ENCODE measurements at places on chromosomes 6 and 20. TPM values are rescaled to one million over a fixed set of nuclear protein-coding genes. Genes with fewer than 3 reads are reported as not detected.

GRCh38 chr6:53436526-53437303 is 88.0 kb upstream of the ELOVL5 start:
- no peak overlapping the region for H3K4me3 ChIP-seq
- no peak overlapping the region for H3K27ac ChIP-seq
- H3K4me1 ChIP-seq = no peaks in the 10 kb centered on the region
- no peaks in the 10 kb centered on the region for H3K36me3 ChIP-seq

IL20RA gene
- not detected for total RNA-seq

TCP11 gene
- total RNA-seq = not detected

C6orf132 gene
- total RNA-seq = 0.06 TPM

ADGRF4 gene
- not detected for total RNA-seq
